NCI-H526 (cell line): ENCODE measurements at places on chromosomes 6 and 20.

DNA sequence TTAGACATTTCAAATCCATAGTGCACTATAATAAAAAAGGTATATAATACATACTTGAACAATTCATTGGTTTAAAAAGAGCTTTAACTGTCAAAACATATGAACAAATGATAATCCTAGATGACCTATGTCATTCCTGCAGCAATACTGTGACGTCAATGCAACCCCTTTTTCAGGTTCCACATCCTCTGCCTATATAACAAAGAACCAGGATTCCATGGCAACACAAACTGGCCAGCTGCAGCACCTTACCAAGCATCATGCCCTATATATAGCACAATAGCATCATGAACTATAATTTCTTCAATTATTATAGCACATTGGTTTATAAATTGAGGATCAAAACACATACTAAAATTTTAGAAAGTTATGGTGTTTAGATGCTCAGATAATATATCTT is 578 bp upstream of the PTCHD4 start:
- DNase-seq: no peak

GRCh38 chr6:164926686-164927085 is 382.7 kb downstream of the C6orf118 start:
- no peak for DNase-seq

DNA sequence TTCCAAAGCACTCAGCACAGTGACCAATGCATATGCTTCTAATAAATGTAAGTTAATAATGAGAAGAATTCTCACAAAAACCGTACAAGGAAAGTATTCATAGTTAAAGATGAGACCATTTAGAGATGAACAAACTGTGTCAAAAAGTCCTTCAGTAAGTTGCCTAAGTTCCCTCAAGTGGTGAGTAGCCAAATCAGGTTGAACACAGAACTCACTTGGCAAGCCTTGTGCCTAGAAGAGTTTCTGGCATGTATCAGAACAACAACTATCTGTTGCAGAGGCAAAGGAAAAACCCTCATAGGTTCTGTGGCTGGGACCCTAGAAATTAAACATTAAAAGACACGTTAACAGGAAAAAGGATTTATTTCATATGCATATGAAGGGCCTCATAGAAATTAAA is 129.6 kb upstream of the DOK5 start:
- no peak for DNase-seq

GRCh38 chr6:134678436-134678889 is 271.4 kb downstream of the ALDH8A1 start:
- no peak for DNase-seq

DNA sequence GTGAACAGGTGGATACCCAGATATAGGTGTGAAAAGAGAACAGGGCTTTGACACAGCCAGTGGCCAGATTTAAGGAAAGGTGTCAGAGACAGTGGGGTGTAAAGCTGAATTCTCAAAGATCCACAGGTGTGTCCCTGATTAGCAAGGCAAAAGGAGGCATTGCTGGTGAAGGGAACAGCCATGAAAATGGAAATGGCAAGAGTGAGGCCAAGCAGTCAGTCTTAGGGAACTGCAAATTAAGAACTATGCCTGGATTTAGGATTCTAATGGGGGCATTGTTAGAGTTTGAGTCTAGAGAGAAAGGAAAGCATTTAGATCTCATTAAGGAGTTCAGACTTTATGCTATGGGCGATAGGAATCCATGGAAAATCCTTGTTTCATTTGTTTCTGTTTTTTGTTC is 789.2 kb downstream of the MAFB start:
- DNase-seq: no peak

DNA sequence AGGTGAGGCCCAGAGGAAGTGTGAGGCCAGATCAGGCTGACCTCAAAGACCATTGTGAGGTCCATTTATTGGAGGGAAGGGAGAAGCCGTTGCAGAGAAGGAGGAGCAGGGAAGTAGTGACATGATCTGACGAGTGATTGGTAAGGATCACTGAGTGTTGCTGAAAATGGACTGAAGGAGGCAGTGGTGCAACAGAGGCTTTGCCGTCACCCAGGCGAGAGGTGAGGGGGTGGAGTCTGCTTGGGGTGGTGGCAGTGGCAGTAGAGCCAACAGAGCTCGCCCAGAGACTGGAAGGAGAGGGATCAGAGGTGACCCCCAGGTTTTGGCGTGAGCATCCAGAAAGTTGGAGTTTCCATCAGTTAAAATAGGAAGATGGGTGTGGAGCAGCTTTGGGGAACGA is 67.9 kb upstream of the CLDN20 start:
- DNase-seq: no peak

- DNase-seq: no peak
These were observed 74.6 kb downstream of the GNAS-AS1 start for GRCh38 chr20:58776109-58776508.

- DNase-seq: no peak
These were observed 120.2 kb upstream of the BEND3 start for GRCh38 chr6:107235511-107235910.

DNA sequence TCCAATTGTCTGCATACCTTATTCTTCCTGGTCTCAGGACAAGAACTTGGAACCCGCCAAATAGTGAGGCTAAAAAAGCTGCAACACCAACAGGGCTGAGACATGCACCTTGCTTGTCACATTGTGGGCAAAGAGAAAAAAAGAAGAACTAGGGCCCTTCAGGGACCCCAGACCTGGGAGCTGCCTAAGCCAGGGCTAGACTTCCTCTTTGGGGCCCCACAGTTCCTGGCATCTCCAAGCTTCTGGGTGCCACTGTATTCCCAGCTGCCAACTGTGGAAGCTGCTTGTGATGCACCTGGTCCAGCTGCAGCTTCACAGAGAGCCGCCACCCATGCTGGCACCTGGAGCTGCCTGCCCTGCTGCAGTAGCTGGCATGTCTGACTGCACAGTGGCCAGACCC is 370.6 kb downstream of the CD83 start:
- no peak for DNase-seq

DNA sequence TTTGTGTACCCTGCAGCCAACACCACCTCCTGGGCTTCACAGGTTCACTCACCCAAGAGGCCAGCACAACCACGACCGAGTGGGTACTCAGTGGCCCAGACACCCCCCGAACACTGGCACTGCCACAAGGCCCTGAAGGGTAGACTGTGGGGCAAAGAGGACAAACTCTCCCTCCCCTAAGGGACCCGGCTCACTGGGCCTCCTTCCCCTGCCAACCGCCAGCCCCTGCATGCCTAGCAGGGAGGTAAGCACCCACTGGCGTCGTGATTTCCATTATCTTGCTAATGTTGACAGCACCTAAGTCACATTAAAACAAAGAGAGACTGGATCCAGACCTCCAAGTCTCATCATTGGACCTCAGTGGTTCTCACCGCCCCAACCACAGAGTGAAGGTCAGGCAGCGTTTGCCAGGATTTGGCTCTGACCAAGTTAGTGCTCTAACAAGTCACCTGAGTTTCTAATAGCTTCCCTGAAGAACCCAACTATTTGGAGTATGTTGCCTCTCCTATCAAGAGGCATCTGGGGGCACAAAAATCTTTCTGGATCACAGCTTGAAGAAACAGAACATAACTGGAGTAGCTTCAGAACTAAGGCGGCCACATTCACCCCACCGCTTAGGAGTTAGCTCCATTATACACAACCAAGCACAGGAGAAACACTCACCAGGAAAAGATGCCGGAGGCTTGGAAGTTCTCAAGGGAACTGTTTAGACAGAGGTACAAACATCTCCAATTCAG is 14.0 kb upstream of the APMAP start:
- no peak for DNase-seq

DNA sequence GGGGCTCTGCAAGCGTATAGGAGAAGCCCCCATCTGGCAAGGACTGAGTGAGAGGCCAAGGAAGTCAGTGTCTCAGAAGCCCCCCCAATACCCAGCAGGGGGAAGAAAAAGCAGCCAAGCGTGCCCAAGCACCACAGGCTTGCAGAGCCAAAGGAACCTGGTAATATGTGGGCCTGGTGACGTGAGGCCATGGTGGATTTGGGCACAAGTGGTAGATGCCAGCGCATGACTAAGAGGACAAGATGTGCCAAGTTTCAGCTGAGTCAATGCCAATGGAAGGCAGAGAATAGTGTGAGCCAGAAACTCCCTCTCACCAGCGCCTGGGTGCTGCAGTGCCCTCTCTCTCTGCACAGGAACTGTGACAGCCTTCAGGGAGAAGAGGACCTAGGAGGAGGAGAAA is 110.0 kb downstream of the QRSL1 start:
- no peak for DNase-seq

GRCh38 chr6:105897131-105897530 is 189.0 kb upstream of the PRDM1 start:
- DNase-seq: no peak

DNA sequence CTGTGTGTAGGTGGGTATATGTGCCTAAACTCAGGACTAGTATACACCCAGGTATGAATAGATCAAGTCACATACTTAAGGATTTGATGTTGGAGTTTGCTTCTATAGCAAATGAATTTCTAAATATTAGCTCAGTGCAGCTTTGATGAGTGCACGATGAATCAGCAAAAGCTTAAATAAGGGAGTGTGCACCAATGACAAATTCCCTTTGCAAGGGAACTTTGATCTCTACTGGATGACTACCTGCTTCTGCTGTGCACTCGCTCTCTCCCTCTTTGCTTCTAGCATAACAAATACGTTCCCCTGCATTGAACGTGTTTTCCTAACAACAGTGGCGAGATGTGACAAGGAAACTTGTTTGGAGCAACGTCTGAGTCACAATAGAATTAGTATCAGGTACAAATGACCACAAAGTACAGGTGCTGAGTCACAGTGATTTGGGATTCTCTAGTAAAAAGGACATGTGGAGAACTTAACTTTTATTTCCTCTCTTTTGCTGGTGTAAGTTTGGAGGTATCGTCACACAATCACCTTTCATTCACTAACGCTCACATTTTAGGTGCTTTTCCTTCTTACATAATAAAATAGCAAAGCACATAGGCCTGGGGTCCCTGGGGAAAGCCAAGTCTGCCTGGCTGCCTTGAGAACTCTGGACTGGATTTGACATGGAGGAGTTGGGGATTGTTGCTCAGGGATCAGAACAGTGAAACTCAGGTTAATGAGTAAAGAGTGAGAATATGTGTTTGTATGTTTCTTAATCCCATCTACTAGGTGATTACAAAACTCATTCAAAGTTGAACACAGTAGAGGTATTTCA is 49.7 kb downstream of the KLHL31 start:
- DNase-seq: no peak

- no peak for DNase-seq
These were observed 96.3 kb upstream of the AFDN start for GRCh38 chr6:167730441-167730840.

GRCh38 chr6:114862819-114863218 is 520.0 kb upstream of the HS3ST5 start:
- no peak for DNase-seq

DNA sequence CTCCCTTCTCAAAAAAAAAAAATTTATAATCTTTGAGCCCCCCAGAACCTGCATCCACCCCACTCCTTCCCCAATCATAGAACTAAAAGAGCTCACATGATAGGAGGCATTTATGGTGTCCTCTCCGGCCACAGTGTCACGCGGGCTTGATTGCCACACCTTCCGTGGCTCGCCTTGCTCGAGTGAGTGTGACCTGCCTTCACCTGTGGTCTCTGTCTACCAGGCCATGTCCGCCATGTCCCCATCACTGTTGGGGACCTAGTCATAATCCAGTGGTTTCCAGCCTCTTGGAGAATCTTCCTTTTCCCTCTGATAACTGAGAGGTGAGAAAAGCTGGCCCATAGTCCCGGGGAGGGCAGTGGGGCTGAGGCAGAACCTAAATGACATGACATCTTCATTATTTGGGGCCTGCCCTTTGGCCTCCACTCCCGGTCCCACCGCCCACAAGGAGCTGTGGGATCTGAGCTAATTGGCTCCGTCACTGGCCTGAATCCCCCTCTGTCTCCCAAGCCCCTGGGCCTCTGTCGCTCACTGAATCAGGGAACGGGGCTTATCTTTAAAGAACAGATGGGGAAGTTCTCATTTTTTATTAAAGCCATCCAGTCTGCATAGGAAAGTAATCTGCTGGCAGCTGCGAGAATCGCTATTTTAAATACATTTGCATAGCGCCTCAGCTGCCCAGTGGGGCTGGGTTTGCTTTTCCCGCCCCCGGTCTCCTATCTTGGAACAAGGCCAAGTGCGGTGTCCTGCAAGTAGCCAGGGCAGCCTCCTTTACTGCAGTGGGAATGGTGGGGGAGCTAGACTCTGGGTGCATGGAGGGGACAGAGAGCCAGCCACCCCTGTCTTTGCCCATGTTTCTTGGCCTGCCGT is 197.6 kb upstream of the PMEPA1 start:
- DNase-seq: peak; percentile 82

- peak; percentile 51 for DNase-seq
These were observed 125.3 kb upstream of the SLC2A12 start for GRCh38 chr6:134177753-134178160.

DNA sequence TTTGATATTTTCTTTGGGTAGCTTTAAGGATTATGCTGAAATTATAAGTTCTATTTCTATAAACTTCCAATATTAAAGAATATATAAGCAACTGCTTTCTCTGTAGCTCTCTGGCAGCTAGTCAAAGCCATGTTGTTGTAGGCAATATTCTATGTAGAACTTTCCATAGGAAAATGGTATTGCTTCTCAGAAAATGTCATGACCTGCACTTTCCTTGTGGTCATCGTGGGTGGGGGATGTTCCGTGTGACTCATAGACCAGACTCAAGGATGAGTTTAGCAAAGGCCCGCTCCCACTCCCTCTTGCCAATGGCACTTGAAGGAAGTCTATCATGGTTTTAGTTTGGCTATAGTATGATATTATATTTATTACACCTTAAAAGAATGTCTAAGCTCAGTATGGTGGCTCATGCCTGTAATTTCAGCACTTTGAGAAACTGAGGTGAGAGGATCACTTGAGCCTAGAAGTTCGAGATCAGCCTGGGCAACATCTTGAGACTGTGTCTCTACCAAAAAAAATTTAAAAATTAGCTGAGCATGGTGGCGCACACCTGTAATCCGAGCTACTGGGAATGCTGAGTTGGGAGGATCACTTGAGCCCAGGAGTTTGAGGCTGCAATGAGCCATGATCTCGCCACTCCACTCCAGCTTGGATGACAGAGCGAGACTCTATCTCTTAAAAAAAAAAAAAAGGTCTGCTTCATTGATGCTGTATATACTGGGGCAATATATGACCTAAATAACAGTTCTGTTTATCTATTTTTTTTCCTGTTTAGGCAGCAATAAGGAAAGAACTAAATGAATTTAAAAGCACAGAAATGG is 36.6 kb upstream of the LTV1 start:
- DNase-seq: no peak

- DNase-seq: no peak
These were observed 19.5 kb downstream of the PANK2 start for GRCh38 chr20:3908667-3909066.
